ENCODE measurements at places on chromosomes 2 and 18.

DNA sequence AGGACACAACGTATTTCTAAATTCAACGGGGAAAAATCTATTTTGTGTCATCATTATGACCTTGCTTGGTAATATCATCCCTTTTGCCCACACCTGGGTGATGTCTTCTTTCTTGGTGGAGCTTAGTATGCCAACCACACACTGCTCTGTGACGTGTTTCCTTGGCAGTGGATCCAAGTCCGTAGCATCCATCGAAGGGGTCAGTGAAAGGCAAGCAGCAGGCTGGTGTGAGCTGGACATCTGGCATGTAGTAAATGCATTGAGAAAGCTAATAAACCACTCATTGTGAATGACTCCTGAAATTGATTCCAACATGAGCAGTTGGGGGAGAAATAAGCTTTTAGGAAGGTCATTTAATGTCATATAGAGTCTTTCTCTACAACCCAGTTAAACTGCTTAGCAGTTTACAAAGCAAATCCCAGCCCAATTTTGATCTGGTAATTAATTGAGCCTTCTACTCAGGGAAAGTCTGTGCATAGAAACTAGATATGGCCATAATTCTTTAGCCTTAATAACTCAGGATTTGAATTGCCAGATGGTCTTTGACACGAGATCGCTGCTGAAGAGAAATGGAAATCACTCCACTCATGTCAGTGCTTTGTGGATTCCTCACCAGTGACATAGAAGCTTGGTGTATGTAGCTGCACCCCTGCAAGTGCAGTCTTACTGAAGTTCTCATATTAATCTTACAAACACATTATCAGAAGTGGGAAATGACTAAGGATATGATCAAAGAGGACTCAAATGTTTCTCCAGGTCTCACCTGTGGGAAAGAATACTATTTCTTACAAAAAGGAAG is 494.8 kb downstream of the CMPK2 start:
- no peak for DNase-seq

DNA sequence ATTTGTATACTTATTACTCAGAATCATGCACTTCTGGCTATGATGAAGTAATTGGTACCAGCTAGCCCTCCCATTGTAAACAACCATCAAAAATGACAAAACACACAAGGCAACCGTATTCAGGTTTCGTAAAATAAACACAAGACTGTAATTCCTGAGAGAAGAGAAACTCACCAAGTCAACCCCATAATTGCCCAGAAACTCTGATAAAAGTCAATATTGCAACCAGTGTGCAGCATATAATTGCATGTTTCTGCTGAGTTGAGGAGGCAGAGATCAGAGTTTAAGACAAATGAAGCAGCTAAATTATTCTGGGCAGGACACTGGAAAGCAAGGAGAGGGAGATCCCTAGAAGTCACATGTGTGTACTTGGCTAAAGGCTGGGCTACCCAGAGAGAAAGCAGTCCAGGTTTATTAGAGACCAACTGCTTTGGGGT is 90.3 kb downstream of the ROCK2 start:
- DNase-seq, result peak; percentile 82

DNA sequence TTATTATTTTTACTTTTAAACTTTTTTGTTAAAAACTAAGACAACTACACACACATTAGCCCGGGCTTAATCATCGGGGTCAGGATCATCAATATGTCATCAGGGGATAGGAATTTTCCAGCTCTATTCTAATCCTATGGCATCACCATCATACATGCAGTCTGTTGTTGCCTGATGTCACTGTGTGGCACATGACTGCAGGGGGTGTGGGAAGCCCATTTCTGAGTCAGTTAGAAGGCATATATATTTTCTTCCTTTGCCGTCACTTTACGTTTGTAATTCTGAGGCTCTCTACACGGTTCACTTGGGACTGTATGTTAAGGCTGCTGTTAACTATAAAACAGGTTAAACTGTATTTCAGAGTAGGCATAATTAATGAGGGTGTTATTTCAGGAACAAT is 144.4 kb upstream of the ITGA6 start:
- no peak for DNase-seq

DNA sequence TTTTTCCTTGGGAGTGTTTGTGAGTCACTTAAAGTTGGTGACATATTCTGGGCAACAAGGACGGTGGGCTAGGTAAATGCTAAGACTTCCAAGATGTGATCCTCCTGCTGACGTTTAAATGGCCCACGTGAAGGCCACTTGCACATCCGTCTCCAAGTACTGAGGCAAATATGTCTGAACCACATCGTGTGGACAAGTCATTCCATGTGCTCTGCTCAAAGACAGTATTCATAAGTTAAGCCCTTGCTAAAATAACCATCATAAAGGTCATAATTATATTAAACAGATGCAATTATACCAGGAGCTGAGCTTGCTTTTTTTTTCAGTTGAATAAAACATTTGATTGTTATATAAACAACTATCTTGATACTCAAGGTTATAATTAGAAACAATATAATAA is 44.8 kb downstream of the SPP2 start:
- no peak for DNase-seq

- DNase-seq, result no peak
These were observed 1795.7 kb upstream of the PIK3C3 start for GRCh38 chr18:40159141-40160017.

DNA sequence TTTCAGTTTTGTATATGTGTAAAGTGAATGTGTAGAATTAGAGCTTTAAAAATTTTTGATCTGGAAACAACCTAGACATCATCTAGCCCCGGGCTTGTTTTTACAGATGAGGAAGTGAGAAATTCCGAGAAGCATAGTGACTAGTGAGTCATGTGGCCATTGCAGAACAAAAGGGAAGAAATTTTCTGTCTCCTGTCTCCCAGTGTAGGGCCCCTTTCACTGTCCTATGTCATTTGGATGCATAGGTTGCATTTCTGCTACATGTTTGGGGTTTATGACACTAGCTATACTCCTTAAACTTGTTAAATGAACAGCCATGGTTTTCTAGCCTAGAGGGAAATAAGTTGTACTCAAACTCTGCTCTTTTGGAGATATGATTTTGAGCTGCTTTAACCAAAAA is 84.6 kb downstream of the PLCL1 start:
- DNase-seq, result no peak

DNA sequence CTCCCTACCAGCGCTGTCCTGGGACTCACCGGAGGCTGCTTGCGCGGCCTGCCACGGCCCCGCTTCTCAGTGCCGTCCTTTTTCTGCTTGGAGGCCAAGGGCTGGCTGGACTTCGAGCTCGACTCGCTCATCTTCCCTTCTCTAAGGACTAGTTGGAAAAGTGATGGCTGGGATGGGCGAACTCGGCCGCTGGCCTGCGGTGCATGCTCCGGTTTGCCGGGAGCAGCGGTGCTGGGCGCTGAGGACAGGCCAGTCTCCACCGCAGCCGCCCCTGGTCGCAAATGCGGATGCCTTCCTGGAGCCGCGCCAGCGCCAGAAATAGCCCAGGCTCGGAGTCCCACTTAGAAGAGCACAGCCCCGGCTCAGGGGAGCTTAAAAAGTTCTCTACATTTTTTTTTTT is 3.1 kb downstream of the C2orf81 start:
- no peak for DNase-seq

DNA sequence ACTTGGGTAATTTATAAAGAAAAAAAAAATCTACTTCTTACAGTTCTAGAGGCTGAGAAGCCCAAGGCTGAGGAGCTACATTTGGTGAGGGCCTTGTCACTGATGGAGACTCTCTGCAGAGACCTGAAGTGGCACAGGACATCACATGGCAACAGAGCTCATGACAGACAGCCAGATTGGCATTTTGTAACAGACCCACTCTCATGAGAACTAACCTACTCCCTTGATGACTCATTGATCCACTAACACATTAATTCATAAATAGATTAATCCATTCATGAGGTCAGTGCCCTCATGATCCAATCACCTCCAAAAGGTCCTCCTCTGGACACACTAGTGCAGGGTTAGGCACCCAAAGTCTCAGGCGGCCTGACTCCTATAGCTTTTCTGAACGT is 318.4 kb downstream of the GULP1 start:
- no peak for DNase-seq

DNA sequence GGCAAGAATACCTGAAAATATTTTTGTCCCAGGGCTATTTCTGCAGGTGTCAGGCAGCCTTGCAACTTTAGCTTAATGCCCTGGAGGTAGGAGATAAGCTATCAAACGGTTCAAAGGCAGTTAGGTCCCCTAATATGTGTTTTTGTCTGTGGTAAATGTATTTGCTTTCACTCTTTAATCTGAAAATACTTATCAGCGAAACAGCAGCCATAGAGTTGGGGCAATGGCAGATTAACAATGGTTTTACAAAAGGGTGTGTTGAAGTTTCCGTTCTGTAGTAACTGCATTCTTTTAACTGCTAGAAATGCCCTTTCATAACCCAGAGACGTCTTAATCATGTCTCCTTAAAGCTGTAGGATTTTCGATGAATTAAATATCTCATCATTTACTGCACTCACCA is 265.0 kb upstream of the TRIB2 start:
- DNase-seq, result peak; percentile 27

- no peak for DNase-seq
These were observed 162.6 kb upstream of the SIX3 start for GRCh38 chr2:44778671-44779476.

GRCh38 chr18:3262234-3263131 is 550 bp downstream of the MYL12B start:
- DNase-seq, result peak; percentile 76

DNA sequence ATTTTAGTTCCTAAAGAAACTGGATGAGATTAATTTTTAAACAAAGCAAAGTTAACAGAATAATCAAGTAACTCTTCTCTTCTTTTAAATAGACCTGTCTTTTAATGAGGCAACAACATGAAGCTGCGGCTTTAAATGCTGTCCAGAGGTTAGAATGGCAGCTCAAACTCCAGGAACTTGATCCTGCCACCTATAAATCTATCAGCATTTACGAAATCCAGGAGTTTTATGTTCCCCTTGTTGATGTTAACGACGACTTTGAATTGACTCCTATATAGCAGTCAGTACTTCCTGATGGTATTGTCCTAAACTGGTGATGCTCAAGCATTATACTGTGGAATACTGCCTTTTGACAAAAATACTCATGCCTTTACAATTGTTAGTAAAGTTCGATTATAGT is 53.7 kb upstream of the TWSG1 start:
- no peak for DNase-seq

- DNase-seq, result no peak
These were observed 297.1 kb downstream of the TCF4 start for GRCh38 chr18:55290898-55291297.

DNA sequence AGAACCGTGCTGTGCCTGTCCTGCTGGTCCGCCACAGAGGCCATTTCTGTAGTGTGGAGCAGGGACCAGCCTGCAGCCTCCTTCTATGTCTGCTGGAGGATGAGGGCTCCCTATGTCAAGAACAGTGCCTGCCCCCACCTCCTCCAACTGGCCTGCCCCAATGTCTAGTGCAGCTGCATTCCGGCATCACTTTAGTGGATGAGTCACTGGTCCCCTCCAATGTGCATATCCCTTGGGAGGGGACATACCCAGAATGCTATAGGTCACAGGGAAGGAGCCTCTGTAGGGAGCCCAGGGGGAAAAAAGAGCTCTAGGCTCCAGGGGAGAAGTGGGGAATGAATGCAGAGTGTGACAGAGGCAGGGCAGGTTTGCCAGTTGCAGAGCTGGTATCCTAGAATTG is 219.6 kb downstream of the CELF4 start:
- no peak for DNase-seq

DNA sequence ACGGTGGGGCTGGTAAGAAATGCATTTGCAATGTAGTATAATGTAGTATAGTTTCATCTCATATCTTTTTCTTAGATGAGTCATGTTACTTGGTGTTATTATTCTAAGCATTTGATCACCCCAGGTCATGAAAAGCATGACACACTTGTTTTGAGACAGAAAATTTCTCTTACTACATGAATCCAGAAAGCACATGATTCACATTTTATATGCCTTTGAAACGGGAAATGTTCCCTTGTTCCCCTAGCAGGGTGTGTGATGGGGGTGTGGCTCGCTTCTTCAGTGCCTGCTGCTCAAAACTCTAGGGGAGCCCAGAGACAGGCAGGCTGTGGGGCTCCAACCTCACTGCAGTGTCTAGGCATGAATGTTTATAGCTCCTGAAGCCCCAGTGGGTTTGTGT is 116.0 kb upstream of the RAB27B start:
- DNase-seq, result no peak

- DNase-seq, result peak; percentile 0
These were observed 220.0 kb upstream of the CYP26B1 start for GRCh38 chr2:72367530-72368225.

DNA sequence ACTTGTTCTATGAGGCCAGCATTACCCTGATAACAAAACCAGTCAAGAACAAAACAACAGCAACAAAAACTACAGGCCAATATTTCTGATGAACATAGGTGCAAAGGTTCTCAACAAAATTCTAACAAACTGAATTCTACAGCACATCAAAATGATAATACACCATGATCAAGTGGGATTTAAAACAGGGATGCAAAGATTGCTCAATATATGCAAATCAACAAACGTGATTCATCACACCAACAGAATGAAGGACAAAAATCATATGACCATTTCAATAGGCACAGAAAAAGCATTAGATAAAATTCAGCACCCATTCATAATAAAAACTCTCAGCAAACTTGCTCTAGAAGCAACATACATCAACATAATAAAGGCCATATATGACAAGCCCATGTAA is 173.6 kb downstream of the CAMKMT start:
- DNase-seq, result no peak

GRCh38 chr2:153967248-153967973 is 95.7 kb downstream of the GALNT13 start:
- no peak for DNase-seq

GRCh38 chr2:71550801-71551630 is 97.7 kb downstream of the DYSF start:
- no peak for DNase-seq

DNA sequence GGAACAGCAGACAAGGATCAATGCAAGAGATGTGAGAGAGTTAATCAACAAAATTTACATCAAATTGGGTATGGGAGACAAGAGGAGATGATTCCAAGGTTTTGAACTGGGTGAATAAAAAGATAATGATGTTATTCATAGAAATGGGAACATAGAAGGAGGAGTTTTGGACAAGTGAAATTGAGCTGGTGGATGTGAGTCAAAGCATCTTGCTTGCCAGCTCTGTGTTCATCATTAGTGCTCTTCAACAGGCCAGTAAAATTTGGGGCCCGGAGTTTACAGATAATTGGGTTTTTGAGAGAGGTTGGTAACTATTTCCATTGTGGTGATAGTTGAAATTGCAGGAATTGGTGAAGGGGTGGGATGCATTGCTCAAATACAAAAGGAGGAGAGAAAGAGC is 69.9 kb upstream of the CAVIN2 start:
- no peak for DNase-seq

- DNase-seq, result no peak
These were observed 62.9 kb upstream of the ZEB2 start for GRCh38 chr2:144582651-144583380.

- DNase-seq, result no peak
These were observed 54.8 kb downstream of the RAPGEF4 start for GRCh38 chr2:172790404-172790803.
